Activated gamma-delta T cell (primary cell): ENCODE measurements at places on chromosomes 4 and X.

- no peak for DNase-seq
These were observed 5.3 kb upstream of the TRMT2B start for GRCh38 chrX:101057093-101057714.

DNA sequence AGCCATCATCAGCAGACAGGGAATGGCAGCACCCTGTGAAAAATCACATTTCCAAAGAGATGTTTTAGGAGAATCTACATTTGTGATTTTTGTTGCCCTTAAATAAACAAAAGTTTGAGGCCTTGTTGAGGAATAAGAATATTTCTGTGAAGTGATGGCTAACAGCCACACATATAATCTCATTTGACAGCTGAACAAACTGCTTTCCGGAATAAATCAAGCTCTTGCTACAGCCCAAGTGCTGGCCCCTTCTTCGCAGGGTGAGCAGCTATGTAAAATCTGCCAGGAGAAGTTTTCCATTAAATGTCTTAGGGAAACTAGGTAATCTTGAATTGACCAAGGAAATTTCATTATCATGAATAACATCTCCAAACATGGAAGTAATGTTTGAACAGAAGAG lies 106.4 kb upstream of the GPM6B start:
- DNase-seq, result no peak

GRCh38 chr4:82606622-82607021 lies 44.8 kb upstream of the TMEM150C start:
- DNase-seq, result no peak

- no peak for DNase-seq
These were observed 18.5 kb downstream of the HERC3 start for GRCh38 chr4:88610771-88611170.

- DNase-seq, result no peak
These were observed 2.6 kb upstream of the ZNF674 start for GRCh38 chrX:46547857-46548256.
